ENCODE measurements at places on chromosomes 2 and 18.

- DNase-seq = no peak
Observed at GRCh38 chr2:109560265-109560664, 53.5 kb downstream of the SEPTIN10 start.

- DNase-seq = no peak
Observed at GRCh38 chr2:159106109-159106508, 137.7 kb downstream of the TANC1 start.

- no peak for DNase-seq
Observed at GRCh38 chr2:134852518-134852917, 14.1 kb downstream of the ACMSD start.

GRCh38 chr2:16334886-16335603, 330.6 kb downstream of the CYRIA start:
- no peak for DNase-seq

GRCh38 chr2:238370094-238370822, 49.9 kb downstream of the TRAF3IP1 start:
- no peak for DNase-seq

GRCh38 chr2:213491376-213491775, 207.1 kb downstream of the SPAG16 start:
- DNase-seq = no peak

DNA sequence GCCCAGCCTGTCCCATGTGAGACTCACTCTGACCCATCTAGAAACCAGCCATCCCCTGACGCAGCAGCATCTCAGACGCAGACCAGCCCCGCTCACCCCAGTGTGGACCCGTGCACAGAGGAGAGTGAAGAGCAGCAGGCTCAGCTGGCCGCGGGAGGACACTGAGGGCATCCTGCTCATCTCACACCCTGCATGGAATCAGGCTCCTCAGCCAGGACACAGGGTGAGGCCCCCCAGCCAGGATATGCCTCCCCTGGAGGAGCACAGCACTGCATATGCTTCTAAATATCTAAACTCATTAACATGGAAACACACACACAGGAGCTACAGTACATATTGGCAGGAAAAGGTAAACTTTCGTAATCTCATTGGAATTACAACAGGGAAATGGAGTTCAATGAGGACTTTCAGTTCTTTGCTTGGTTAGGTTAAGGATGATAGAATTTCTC, 34.4 kb downstream of the NEMP2 start:
- no peak for DNase-seq

- DNase-seq = no peak
Observed at GRCh38 chr2:12451726-12452125, 265.0 kb upstream of the TRIB2 start.

DNA sequence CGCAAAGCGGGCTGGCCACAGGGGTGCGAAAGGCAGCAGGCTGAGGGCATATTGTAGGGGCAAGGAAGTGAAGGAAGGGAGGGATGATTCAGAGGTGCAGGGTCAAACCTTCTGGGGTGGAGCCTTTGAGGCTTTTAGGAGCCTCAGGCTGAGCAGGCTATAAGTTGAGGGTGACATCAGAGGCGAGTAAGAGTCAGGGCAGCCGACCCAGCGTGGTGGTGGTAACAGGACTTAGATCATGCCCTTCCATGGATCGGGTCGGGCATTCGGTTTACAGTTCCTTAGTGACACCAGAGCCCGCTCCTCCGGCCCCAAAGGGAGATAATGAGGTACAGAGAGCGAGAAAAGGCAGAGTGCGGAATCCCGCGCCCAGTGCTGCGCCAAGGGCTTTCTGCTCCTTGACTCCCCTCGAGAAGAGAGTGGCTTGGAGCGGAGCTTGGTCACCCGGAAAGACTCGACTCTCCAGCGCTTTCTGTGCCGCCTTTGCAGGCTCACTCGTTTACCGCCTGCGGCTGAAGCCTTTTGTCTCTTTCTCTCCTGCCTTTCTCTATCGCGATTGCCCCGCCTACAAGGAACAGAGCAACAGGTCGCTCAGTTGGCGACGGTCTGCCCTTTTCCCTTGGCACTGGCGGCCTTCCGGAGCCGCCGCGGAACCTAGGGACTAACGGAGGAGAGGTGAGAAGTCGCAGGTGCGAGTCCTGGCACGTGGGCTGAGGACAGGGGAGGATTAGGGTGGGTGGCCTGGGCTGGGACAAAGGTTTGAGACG, 720 bp downstream of the LBX2 start:
- no peak for DNase-seq

GRCh38 chr2:28693223-28693622, 58.4 kb upstream of the PPP1CB start:
- no peak for DNase-seq

DNA sequence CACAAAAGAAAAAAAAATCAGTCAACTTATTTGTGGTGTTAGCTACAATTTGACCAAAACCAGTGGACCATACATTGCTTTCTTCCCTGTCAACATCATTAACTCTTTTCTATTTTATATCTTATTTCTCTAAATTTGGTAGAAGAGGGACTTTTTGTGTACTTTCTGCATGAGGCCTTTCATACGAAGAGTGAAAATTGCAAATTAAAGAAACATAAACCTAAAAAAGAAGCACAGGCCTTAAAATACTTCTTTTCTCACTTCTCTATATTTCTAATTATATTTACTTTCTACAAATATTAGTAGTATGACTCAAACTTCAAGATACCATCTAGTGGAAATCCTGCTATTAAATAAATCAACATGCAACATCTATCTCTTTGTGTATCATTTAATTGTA, 1073.4 kb upstream of the ZEB2 start:
- no peak for DNase-seq

GRCh38 chr2:226227341-226227740, 572.3 kb downstream of the IRS1 start:
- DNase-seq = no peak

- DNase-seq = no peak
Observed at GRCh38 chr18:32081881-32082280, 9.8 kb upstream of the RNF138 start.

GRCh38 chr2:38440655-38441054, 63.6 kb upstream of the ATL2 start:
- DNase-seq = no peak

GRCh38 chr2:149526689-149527088, 60.9 kb downstream of the MMADHC start:
- no peak for DNase-seq

- DNase-seq = no peak
Observed at GRCh38 chr18:26207937-26208336, 18.3 kb upstream of the TAF4B start.

DNA sequence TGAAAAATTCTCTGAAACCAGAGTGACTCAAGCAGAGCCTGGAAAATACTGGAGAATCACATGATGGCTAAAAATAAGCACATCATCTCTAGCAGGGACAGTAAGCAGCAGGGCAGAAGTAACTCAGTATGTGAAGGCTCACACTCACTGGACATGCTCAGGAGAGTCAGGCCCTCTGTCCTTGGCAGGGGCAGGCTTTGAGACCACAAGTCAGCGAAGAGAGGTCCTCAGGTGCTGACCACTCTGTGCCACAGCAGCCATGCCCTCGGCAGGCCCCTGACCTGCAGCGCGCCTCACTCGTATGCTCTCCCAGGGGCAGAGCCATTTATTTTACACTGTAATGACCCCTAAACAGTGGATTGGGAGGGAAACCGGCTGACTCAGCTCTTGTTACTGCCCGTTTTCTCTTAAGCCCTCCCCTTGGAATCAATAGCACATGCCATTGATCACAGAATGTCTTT, 76.8 kb downstream of the MAPRE2 start:
- DNase-seq = no peak

GRCh38 chr2:28263690-28264089, 129.0 kb upstream of the FOSL2 start:
- no peak for DNase-seq

DNA sequence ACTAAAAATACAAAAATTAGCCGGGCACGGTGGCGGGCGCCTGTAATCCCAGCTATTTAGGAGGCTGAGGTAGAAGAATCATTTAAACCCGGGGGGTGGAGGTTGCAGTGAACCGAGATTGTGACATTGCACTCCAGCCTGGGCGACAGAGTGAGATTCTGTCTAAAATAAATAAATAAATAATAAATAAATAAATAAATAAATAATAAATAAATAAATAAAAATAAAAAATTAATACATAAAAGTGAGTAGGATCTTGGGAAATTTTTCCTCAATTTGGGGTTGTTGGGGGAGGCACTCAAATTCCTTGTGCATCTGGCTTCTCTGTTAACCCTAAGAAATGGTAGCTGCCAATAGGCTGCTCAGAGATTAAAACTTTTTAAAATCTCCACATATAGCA, 20.3 kb upstream of the FOXI3 start:
- no peak for DNase-seq

DNA sequence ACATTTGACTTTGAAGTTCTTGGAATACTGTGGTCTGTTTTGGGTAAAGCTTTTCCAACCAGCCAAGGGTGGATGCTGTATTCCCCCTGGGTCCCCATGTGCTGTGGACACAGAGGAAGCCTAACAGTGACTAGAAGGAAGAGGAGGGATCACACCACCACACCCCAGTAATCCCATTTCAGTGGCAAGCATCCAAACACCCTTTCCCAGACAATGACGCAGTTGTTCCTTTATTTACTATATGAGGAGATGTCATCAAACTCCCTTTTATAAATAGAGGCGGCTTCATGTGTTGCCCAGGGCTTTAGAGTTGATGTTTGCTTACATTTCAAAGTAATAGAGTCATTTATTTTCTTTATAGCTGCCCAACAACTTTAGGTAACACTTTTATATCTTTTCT, 959.4 kb upstream of the GYPC start:
- no peak for DNase-seq

GRCh38 chr2:17363846-17364245, 154.4 kb downstream of the RAD51AP2 start:
- no peak for DNase-seq

GRCh38 chr2:96647681-96648080, 5.1 kb downstream of the FER1L5 start:
- DNase-seq = no peak

DNA sequence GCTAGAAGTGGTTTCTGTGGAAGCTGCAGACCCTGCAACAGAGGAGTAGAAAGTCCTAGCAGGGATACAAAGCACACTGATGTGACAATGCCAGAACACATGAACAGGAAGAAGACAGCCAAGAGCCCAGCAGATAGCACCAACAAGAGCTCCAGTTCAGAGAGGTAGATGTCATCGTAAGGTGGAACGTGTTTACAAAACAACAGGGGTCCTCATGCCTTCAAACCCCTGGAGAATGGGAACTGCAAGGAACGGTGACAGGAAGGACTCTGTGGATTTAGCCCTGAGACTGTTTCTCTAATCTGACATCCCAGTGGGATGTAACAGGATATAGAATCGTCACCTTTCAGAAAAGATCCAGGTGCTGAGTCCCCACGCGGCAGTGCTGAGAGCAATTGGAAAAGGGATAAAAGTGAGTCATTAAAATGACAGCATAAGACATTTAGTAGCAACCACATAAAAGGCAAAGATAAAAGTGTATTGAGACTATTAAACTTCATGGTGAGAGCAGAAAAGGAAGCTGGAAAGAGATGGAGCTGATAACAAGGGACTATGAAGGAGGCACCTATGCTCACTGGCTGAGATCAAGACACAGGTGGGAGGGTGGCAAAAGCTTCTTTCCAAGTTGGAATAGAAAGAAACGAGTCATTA, 195.2 kb downstream of the FBXO15 start:
- DNase-seq = no peak

DNA sequence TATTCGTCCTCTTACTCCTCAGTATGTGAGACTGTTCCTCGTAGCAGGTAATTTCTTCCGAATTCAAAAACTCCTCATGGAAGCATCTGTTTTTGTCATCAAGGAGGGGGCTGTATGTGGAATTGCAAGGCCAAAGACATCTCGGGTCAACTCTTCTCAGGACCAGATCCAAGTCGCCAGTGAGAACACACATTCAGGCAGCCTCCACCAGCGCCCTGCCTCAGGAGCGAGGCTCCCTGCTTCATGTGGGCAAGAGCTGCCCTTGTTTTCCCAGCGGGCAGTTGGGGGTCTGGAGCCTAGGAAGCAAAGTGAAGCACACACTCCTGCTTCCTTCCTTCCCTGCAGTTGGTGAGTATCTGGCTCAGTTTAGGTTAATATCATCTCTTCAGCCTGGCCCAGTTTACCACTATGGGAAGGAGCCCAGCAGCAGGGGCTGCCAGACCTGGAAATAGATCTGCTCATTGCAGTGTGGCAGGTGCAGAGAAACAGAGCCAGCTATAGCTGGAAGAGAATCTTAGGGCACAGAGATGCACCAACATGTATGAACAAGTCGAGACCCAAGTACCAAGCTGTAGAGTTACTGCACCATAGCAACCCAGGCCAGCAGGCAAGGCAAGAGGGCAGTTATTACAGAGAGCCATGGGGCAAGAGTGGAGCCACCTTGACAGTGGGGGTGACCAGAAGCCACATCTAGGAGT, 25.3 kb downstream of the TMEM127 start:
- DNase-seq = no peak

GRCh38 chr2:12718711-12719399, 2.1 kb downstream of the TRIB2 start:
- no peak for DNase-seq

GRCh38 chr2:69300650-69301049, 86.4 kb downstream of the GFPT1 start:
- no peak for DNase-seq

- DNase-seq = no peak
Observed at GRCh38 chr2:200296118-200296517, 10.4 kb upstream of the SPATS2L start.

DNA sequence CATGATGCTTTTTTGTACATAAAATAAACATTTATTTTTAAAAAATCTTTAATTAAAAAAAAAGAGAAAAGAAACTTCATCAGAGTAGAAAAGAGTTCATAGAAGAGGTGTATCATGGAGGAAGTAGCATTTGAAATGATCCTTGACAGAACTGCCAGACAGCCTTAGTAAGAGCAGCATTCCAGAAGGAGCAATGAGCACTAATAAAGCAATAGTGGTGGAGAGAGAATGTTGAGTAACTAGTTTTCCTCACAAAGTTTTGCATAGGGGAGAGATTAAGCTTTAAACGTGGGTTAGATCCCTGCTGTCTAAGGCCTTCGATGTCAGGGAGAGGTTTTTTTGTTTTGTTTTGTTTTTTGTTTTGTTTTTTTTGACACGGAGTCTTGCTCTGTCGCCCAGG, 29.8 kb upstream of the METTL21A start:
- no peak for DNase-seq

GRCh38 chr18:22417496-22418188, at the start of gene CTAGE1:
CTAGE1 (minus strand) TSS chr18:22417915; CDS start chr18:22417811, 104 bp downstream.
- DNase-seq = no peak

GRCh38 chr2:84741182-84741822, 139.6 kb downstream of the TRABD2A start:
- DNase-seq = no peak

GRCh38 chr2:235539773-235540172, 45.9 kb downstream of the AGAP1 start:
- DNase-seq = no peak

GRCh38 chr2:239370403-239370802, 30.4 kb downstream of the HDAC4 start:
- no peak for DNase-seq

DNA sequence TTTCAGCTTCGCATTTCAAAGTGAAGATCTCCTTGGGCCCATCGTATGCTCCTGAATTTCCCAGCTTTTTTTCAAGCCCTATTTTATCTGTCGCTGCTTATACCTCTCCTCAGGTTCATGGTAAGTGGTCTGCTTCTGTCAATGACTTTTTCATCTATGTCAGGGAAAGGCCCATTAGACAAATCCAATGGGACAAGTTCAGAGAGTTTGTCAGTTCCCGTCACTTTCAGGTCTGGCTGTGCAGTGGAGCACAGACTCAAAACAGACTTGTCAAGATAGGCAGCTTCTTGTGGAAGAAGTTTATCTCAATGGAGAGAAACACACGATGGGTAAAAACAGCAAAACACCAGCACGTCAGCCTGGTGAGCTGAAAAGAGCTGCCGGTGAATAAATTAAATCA, 100.9 kb upstream of the KLF7 start:
- no peak for DNase-seq

- DNase-seq = no peak
Observed at GRCh38 chr2:41695198-41696113, 352.4 kb upstream of the PKDCC start.

Measured in tibial artery (tissue), 4 donors.